ENCODE measurements at places on chromosomes 13 and 19. TPM values are rescaled to one million over a fixed set of nuclear protein-coding genes. Genes with fewer than 3 reads are reported as not detected.
A peak's percentile ranks its signal among the peaks of the same experiment; 100 is the strongest.

GRCh38 chr19:57171551-57172081 lies 4.3 kb upstream of the DUXA start:
- DNase-seq: peak; percentile 66

DNA sequence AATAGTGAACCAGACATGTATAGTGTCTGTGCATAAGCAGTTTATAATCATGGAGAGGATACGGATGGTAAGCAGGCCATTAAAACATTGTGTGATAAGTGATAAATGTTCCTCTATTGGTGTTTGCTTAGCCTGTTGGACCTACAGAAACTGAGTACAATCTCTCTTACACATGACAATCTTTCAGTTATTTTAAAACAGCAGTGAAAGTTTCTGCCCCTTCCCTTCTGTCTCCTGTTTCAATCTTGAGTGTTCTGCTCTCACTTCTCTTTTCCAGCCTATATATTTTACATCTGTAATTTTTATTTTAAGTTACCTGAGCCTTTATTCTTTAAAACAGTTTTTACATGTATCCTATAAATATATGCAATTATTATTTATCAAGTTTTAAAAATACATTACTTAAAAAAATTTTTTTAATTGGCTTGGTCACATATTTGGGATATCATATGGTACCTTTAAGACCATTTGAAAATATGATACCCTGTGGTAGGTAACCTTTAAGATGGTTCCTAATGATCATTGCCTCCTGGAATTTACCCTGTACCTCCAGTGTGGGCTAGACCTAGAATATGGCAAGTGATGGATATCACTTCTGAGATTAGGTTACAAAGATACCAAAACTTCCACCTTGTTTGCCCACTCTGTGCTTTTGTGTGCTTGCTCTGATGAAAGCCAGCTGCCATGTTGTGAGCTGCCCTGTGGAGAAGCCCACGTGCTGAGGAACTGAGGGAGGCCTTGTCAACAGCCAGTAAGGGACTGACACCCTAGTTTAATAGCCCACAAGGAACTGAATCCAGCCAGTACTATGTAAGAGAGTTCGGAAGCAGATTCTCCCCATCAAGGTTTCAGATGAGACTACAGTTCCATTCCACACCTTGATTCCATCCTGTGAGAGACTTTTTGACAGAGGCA lies 99.3 kb downstream of the DHRS12 start:
- no peak for DNase-seq

GRCh38 chr13:60363288-60363687 lies 33.7 kb upstream of the TDRD3 start:
- no peak for DNase-seq

DNA sequence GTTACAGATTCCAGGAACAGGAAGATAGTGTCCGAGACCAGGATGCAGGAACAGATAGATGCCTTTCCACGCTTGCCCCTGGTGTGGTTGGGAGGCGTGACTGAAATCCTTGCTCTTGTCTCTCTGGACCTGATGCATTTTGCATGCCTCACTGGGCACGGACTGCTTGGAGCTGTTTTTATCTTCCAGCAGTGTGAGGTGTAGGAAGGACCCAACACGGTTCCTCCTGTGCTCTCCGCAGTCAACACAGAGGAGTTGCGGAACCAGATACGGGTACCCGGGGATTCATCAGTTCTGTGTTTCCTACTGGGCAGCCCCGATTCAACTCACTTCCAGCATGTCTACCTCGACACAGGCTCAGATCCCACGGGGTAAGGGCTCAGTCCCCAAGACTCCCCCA lies 6.5 kb downstream of the DOT1L start:
- no peak for DNase-seq

GRCh38 chr13:27211771-27212364 lies 39.5 kb upstream of the RPL21 start:
- DNase-seq: no peak

- peak; percentile 61 for DNase-seq
These were observed 2.2 kb downstream of the FLT3LG start for GRCh38 chr19:49475995-49476880.

DNA sequence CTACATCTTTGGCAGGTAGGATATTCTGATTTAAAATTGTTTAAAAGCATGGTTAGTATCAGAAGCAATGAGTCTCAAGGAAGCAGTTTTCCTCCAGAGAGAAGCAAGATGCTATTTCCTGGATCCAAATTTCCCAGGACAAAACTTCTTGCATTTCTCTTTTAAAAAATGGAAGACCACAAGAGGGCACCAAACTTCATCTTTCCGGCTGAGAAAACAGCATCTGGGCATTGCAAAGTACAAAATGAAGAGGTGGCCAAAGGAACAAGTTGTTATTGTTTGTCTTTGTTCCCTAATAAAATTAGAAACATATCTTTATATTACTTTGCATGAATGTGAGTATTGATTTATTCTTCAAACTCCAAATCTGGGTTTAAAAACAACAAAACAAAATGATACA lies 60.0 kb upstream of the LRCH1 start:
- DNase-seq: peak; percentile 85

DNA sequence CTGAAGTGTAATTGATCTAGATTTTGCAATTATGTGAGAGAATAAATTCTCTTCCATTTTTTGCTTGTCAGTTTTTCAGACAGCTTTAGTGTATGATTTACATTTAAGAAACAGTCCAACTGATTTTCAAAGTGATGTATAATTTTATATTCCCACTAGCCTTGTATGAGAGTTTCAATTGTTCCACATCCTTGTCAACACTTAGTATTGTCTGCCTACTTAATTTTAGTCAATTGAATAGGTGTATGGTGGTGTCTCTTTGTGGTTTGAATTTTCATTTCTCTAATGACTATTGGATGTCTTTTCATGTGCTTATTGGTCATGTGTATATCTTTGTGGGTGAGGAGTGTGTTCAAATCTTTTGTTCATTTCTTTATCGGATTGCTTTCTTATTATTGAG lies 49.4 kb upstream of the SPRY2 start:
- DNase-seq: no peak

GRCh38 chr13:71430681-71431080 lies 436.3 kb downstream of the DACH1 start:
- no peak for DNase-seq

DNA sequence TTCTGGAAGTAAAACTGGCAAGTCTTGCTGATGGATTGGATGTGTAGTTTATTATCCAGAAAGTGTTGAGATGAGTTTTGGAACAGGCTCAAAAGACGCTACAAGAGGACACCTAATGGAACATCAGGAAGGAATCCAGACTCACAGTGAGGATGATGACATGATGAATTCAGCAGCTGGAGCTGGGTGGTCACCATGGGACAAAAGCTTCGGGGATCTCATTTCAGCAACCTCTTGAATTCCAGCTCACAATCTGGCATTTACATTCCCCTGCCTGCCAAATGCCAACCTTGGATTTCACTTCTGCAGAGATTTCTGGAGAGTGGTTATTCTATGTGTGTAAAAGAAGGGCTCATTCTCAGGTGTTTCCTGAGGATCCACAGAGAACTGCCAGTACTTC lies 288.0 kb upstream of the TMTC4 start:
- DNase-seq: peak; percentile 58

DNA sequence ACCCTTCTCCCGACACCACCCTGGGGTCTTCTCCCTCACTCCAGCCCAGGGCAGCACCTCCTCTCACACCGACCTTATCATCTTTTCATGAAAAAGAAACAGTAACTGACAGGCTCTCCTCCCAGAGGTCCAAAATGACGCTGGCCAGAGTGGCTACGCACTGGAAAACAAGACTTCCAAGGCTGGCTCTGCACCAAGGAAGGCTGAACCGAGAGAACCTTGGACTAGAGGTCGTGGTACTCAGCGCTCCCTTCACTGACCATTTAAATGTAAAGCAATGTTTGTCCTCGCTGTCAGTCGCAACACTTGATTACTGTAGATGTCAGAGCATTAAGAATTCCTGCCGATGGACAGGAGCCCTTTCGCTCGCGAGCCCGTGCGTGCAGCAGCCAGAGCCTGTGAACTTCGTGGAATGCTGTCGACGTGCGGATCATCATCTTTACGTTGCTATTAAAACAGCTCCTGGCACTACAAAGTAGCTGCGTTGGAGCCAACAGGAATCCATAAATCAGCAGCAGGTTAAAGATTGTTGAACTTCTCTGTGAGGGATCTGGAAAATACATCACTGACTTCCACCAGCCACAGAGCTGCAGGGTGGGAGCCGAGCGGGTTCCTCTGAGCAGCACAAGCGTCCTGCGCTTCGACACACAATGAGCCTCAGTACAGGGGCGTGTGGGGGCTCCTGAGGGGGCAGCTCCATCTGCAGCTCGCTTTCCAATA lies 125.5 kb upstream of the MCF2L start:
- peak; percentile 8 for DNase-seq

DNA sequence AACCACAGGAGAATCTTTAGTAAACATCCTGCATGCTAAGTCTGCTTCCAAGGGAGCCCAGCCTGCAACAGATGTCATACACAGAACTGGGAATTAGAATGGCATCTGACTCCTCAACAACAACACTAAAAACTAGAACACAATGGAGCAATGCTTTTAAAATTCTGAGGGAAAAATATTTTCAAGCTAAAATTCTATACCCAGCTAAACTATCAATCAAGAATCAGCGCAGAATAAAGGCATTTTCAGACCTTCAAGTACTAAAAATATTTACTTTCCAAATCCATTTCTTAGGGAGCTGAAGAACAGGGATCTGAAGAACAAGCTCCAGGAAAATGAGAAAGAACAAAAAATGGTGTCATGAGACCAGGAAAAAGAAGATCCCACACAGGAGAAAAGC lies 46.9 kb upstream of the CHST8 start:
- no peak for DNase-seq

DNA sequence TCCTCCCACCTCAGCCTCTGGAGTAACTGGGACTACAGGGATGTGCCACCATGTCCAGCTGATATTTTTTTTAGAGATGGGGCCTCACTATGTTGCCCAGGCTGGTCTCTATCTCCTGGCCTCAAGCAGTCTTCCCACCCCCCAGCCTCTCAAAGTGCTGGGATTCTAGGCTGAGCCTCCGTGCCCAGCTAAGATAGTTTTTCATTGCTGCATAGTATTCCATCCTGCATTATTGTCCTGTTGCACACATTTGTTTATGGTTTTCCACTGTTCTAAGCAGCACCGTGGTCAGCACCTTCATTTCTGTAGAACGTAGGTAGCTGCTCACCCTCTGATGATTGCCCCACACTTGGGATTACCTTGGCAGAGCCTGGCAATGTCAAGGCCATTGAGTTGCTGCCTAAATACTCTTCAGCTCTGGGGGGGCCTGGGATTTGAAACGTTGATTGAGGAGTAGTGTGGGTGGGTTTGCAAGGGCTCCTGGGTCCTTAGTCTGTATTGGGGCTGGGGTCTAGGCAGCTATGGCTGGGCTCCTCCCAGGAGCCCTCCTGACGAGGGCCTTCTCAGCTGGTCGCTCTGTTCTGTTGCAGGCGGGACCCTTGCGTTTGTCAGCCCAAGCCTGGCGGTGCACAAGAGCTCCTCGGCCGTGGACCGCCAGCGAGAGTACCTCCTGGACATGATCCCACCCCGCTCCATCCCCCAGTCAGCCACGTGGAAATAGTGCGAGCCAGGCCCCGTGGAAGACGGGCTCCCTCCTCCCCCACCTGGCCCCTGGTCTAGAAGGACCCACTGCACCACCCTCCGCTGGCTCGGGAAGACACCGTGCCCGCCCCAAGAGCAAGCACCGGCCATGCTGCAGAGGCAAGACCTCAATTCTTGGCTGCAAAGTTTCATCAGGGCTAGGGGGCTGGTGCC lies 10.3 kb downstream of the TSSK6 start:
- DNase-seq: no peak

DNA sequence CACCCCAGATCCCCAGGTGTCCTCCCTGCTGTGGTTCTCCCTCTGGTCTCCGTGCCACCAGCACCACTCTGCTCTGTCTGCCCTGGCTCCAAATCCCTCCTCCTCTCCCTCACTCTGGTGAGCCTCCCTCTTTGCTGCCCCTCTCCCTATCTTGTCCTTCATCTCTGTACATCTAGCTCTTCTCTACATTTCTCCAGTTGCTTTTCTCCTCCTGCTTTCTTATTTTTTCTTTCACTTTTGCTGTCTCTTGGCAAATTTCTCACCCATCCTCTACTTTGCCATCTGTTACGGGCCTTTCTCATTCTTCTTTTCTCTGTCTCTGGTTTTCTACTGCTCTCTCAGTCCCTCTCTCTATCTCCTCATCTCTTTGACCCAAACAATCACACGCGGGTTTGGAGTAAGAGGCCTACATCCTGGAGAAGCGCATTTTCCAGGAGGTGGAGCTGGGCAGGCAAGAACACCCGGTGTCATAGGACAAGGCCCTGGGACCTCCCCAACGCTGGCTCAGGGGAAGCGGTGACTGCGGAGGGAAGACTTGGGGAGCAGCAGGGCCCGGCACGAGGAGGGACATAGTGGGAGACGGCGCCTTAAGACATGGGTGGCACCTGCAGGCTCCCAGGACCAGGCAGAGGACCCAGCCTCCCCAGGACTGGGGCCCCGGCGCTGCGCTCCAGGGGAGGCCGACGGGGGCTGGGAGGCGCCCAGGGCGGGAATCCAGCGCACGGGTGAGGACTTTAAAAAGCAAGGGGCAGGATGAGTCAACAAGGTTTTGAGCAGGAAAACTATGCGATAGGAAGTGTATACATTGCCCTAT lies 9.9 kb downstream of the ZNF611 start:
- DNase-seq: no peak

DNA sequence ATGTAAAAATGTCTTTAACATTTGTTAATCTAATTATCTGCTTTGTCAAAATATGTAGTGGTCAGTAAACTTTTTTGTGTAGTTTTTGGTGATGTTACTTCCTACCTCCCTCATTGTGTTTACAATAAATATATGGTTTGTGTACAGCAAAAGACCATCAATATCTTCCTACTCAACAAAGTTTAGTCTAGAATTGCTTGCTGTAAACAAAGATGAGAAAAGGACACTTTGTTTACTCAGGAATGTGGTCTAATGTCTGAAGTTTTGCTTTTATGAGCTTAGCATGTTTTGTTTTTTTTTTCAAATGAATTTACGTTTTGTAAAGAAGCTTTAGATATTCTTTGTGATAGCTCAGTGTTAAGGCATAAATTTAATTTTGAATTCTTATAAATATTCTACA lies 563.5 kb upstream of the SPRY2 start:
- DNase-seq: no peak

- DNase-seq: peak; percentile 47
These were observed 21.1 kb downstream of the CCDC97 start for GRCh38 chr19:41330946-41331678.

GRCh38 chr19:55479045-55479444 lies 2.6 kb downstream of the ZNF628 start:
- no peak for DNase-seq

DNA sequence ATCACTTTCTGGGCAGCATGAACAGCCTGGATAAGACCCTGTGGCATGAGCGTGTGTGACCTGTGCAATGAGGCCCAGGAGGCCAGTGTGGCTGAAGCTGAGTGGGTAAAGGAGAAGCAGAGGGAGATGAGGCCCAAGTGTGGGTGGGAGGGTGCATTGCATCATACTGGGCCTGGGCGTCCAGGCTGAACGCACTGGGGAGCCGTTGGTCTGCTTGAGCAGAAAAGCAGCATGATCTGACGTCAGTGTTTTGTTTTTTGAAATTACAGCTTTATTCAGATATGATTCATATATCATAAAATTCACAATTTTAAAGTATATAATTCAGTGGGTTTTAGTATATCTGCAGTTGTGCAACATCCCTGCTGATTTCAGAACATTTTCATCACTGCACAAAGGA lies 409.7 kb downstream of the HS6ST3 start:
- no peak for DNase-seq

RGS9BP gene
- 7.1 TPM for total RNA-seq

THSD8 gene
- total RNA-seq: not detected

TMEM221 gene
- 3.3 TPM for total RNA-seq

ANGPTL8 gene
- total RNA-seq: not detected

PRR12 gene
- total RNA-seq: 9.4 TPM

IGFL1 gene
- not detected for total RNA-seq

GZMM gene
- total RNA-seq: not detected

CACNA1A gene
- total RNA-seq: 0.72 TPM

RPL28 gene
- total RNA-seq: 453 TPM

MYDGF gene
- total RNA-seq: 43.9 TPM

ABHD13 gene
- total RNA-seq: 13.1 TPM

GALP gene
- not detected for total RNA-seq

All from tongue (tissue), 3 donors.